D341Med (cell line): ENCODE measurements at places on chromosomes 4 and X.
A peak's percentile ranks its signal among the peaks of the same experiment; 100 is the strongest.

GRCh38 chr4:82057990-82058544, 315.7 kb downstream of the HNRNPD start:
- no peak for DNase-seq

DNA sequence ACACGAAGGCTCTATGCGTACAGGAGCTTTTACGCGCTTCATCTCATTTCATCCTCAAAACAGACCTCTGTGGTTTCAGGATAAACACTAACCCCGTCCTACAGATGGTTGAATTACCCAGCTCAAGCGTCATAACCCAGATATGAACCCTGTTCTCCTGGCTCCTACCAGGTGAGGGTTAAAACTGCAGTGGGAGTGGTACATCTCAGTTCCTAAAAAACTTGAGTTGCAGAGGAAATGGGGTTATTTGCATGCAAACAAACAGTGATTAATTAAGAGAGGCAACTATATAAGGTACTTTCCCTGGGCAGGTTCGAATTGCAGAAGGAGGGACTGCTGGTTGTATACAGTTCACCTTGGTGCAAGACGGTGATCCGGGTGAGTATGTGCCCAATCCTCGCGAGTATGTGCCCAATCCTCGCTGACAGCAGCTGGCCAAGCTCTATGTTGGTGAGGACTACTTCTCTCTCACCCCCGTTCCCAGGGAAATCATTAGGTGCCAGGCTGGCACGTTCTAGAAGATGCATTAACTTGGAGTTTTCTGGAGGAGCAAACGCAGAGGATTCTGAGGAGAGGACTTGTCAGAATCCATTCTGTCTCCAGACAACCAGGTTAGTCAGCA, 72.6 kb downstream of the FHDC1 start:
- DNase-seq, result no peak

- no peak for DNase-seq
Measured at GRCh38 chrX:131235768-131236545, 53.1 kb downstream of the IGSF1 start.

- DNase-seq, result no peak
Measured at GRCh38 chr4:65535113-65535512, 135.2 kb downstream of the EPHA5 start.

DNA sequence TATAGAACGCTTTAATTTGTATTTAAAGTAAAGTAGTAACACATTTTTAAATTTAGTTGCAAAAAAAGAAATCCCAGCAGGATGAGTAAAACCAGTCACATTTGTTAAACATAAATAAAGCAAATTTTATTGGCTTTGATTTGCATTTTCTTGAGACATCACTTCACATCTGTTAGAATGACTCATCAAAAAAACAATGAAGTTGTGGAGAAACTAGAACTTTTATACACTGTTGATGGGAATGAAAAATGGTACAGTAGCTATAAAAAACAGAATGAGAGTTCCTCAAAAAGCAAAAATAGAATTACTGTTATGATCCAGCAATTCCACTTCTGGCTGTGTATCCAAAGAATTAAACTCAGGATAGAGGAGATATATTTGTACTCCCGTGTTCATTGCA, 454.0 kb upstream of the KLHL4 start:
- DNase-seq, result no peak

DNA sequence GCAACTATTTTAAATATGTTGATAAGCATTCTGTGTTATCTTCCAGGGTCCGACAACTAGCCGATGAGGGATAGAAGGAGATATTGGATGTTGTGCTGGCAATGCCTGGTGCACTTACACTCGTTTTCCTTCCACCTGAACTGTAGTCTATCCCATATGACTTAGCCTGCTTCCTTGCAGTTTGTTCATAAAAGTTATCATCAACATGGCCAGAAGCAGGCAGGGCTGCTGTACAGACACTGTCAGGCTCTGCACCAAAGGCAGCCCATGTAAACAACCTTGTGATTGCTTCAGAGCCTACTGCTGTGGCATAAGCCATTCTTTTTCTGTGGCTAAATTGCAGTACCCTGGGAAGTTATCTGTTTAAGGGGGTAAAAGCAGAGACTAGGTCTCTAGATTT, 1.6 kb downstream of the MAPK10 start:
- DNase-seq, result no peak

DNA sequence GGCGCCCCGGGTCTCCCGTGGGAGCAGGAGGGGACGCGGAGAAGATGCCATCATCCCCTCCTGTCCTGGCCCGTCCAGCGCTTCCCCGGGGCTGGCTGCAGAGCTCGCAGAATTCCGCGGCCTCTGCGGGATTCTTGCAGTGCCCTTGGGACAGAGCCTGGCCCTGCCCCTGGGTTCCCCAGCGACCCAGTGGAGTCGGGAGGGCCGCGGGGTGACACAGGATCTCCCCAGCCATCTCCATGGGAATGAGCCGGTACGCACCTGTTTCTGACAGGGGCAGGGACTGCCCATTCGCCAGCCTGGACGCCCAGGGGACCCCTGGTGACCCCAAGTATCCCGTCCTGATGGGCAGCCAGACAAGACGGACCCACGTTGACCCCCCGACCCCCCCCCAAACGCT, 482 bp downstream of the FAM9C start:
- DNase-seq, result no peak

DNA sequence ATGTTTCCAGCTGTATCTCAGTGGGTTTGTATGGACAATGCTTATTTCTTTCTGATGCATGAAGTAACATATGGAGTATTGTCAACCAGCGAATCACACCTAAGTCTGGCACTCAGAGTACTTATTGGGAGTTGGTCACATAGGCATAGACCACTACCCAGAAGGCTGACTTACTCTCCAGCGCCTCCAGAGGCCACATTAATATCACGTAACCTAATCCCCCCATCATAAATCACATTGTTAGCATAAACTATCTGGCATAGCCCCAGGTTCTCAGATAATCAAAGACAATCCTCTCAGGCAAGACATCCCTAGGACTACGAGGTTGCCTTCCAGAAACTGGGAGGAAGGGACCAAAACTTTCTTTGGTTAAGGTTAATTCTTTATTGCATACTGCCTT, 560.5 kb upstream of the PABPC4L start:
- peak; percentile 26 for DNase-seq

DNA sequence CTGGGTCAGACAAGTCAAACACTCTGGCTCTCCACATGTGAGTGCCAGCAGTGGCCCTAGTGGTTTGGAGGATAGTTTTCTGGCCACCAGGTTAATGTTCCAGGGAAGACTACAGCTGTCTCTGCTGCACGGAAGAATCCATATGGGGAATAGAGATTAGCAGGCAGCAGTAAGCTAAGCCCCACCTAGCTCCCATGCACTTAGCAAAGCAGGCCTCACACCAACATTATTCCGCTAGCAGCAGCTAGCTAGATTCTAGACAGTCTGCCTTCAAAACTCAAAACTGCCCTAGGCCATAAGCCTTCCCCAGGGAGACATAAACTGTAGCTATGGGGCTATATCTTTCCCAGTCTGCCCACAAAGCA, 203.4 kb downstream of the CHIC1 start:
- peak; percentile 69 for DNase-seq

DNA sequence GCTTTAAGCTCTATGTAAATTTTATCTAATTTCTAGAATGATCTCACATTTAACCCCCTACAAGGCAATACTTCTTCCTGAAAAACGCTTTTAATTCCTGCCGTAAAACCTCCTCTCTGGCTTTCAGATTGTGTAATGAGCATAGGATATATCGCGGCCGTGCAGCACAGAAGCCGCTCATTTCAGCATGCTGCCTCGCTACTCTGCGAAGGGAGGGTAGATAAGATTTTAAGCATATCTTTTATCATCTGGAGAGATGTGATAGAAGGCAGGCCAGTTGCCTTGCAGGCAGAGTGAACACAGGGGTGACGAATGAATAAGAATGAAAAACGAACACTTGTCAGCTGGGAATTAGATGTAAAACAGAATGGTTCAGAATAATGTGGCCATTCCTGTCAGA, 265.5 kb downstream of the UNC5C start:
- no peak for DNase-seq

- no peak for DNase-seq
Measured at GRCh38 chrX:47936224-47936939, 67.4 kb downstream of the ZNF182 start.

- no peak for DNase-seq
Measured at GRCh38 chrX:102067966-102068723, 57.3 kb upstream of the TCEAL2 start.
